Peyer's patch (tissue), 4 donors: ENCODE measurements at places on chromosomes 12 and 14. TPM values are rescaled to one million over a fixed set of nuclear protein-coding genes. Genes with fewer than 3 reads are reported as not detected.

The FOXG1 gene
- not detected for total RNA-seq

The POTEG gene
- total RNA-seq = not detected

DNA sequence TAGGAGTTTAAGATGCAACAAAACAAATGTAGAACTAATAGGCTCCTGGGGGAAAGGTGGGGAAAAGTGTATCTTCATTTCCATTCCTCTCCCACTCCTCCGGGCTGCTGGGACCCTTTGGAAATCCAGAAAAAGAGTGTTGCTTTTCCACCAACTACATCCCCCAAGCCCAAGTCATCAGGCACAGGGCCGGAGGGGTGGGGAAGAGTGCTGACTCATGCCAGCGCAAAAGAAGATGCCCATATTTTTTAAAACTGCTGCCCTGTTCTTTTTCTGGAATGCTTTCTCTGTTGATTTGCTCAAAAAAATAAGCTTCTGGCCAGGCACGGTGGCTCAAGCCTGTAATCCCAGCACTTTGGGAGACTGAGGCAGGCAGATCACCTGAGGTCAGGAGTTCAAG, 70.9 kb downstream of the TBK1 start:
- DNase-seq = no peak
- no peaks in the 10 kb centered on the region for H3K36me3 ChIP-seq
- H3K27me3 ChIP-seq = no peaks in the 10 kb centered on the region
- H3K27ac ChIP-seq = no peak overlapping the region
- H3K4me3 ChIP-seq = no peak overlapping the region

DNA sequence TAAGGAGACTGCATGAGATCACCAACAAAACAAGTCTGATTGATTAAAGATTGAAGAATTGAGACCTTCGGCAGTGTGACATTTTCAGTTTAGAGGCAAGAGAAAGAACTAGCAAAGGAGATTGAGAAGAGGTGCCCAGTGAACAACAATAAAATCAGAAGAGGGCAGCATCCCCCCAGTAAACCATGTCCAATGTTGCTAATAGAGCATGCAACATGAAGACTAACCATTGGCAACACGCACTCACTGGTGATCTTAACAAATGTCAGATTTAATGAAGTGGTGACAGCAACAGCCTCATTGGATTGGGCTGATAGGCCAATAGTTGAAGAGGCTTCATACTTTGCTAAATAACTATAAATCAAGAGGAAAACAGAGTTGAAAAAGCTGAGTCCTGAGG, 20.7 kb upstream of the TAS2R14 start:
- no peaks in the 10 kb centered on the region for H3K4me1 ChIP-seq
- DNase-seq = no peak
- no peak overlapping the region for H3K4me3 ChIP-seq
- no peaks in the 10 kb centered on the region for H3K27me3 ChIP-seq
- H3K36me3 ChIP-seq = no peaks in the 10 kb centered on the region

DNA sequence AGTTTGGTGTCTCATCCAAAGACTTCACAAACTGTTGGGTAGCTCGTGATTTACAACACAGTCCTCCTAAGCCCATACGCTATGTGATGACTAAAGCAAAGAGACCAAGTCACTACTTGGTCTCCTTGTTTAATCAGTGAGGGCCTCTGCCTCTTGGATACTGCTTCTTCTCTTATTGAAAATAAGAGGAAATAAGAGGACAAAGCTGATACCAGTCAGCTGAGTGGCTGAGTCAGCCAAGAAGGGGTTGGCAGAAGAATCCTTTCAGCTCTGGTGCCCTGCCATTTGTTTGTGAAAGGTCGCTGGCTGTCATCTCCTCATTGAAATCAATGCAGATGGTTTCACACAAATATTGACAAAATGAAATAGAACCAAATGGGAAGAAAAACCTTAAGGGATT, 67.5 kb upstream of the SLC35F4 start:
- H3K36me3 ChIP-seq = no peaks in the 10 kb centered on the region
- no peak overlapping the region for H3K4me3 ChIP-seq
- no peak overlapping the region for H3K27ac ChIP-seq
- H3K27me3 ChIP-seq = no peaks in the 10 kb centered on the region
- H3K4me1 ChIP-seq = no peaks in the 10 kb centered on the region
- DNase-seq = no peak

The AVPR1A gene
- 1.7 TPM for total RNA-seq

The MYO1H gene
- not detected for total RNA-seq

GRCh38 chr12:42865282-42865681, 275.7 kb upstream of the PRICKLE1 start:
- no peaks in the 10 kb centered on the region for H3K27me3 ChIP-seq
- H3K27ac ChIP-seq = no peak overlapping the region
- no peak for DNase-seq
- no peaks in the 10 kb centered on the region for H3K36me3 ChIP-seq
- H3K4me3 ChIP-seq = no peak overlapping the region
